CMK (cell line): ENCODE measurements at places on chromosomes 6 and 20.

DNA sequence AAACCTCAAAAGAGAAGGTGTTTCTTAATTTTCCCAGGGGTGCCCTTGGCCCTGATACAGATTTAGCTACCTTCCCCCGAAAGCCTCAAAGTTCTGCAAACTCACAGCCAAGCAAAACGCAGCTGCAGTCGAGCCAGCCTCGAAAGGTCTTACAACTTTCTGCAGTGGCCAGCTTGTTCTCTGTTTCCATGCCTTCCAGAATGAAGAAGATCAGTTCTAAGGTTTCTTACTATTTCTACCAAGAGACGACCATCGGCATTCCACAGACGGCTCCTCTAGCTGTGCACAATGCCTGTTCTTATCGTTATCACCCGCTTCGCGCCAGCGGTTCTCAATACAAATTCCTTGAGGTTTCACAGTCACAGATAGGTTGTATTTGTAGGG lies 28.5 kb upstream of the CCR6 start:
- DNase-seq = no peak

DNA sequence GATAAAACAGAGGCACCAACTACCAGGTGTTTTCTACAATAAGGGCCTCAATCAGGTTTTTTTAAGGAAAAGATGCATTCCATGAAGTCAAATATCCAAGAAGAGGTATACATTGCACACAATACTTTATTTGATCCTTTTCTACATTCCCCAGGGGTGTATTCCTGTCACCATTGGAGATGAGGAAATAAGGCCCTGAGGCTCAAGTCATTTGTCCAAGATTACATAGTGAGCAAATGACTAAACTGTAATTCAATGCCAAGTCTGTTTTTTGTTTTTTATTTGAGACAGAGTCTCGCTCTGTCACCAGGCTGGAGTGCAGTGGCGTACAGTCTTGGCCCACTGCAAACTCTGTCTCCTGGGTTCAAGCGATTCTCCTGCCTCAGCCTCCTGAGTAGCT lies 69.2 kb upstream of the CDYL start:
- DNase-seq = no peak

DNA sequence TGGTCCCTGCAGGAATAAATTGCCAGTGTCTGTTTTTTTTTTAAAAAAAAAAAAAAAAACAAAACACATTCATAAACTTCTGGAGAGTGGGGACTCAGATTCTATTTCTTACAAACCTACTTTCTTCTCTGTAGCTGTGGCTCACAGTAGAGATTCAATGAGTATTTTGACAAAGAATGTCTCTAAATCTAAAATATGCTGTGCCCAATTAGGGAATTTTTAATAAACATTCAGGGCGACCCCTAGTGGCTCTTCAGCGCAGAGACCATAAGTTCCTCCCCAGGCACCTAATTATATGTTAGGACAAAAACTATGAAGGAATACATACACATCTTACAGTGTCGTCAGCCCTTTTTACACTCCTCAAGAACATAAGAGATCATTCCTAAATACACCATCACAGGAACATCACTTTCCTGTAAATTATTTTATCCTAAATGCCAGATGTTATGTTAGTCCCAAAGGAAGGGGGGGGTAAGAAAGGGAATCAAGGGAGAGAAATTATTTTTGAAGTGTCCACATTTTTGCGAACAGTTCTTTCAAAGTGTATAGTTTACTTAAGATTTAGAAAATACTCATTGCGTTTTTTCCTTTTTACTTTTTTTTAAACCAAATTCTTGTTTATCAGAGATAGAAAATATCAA lies 21.8 kb upstream of the NAA20 start:
- no peak for DNase-seq

DNA sequence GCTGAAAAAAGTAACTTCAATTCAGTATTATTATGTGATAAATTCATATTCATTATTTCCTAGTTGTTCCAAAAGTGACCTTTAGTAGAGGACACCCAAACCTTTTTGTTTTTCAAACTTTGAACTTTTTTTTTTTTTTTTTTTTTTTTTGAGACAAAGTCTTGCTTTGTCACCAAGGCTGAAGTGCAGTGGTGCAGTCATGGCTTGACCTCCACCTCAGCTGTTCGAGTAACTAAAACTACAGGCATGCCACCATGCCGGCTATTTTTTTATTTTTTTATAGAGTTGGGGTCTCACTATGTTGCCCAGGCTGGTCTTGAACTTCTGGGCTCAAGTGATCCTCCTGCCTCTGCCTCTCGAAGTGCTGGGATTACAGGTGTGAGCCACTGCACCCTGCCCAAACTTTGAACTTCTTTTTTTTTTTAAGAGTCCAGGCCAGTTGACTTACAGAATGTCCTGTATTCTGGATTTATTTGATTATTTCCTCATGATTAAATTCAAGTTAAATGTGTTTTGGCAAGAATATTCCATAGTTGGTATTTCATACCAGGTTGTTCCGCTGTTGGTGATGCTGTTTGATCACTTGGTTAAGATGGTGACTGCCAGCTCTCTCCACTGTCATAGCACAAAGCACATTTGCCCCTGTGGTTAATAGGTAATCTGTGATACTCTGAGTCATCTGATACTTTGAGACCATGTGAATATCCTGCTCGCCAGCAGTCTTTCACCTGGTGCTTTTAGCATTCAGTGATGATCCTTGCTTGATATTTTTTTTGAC lies 48.0 kb downstream of the VAPB start:
- DNase-seq = no peak

DNA sequence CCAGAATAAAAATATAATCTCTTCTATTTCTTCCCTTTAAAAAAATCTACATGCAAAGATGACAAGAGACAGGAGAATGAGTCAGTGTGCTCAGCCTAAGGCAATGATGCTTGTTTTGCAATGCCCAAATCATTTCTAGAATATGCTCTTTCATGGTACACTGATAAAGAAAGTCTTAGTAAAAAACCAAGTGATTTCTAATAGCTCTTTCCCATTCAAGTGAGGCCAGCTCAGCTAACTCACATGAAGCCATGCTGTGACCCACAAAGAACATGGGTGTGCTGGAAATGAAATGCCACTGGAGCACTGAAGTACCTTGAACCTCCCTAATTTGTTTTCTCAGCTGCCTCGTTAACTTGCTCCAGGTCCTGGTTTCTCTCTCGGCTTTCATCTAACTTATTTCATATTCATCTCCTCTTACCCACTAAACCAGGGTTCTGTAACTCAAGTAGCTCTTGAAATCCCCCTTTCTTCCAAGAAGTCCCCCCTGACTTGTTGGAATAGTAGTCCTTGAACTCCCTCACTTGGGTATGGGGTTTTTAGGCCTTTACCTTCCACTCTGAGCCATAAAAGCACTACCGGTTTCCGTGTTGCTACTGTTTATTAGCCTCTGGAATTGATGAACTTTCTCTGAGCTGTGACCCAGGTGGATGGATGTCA lies 92.7 kb downstream of the IRF4 start:
- no peak for DNase-seq

GRCh38 chr6:11058406-11058805 lies 14.3 kb upstream of the ELOVL2 start:
- no peak for DNase-seq

GRCh38 chr6:166814390-166814789 lies 142.0 kb downstream of the RNASET2 start:
- no peak for DNase-seq

DNA sequence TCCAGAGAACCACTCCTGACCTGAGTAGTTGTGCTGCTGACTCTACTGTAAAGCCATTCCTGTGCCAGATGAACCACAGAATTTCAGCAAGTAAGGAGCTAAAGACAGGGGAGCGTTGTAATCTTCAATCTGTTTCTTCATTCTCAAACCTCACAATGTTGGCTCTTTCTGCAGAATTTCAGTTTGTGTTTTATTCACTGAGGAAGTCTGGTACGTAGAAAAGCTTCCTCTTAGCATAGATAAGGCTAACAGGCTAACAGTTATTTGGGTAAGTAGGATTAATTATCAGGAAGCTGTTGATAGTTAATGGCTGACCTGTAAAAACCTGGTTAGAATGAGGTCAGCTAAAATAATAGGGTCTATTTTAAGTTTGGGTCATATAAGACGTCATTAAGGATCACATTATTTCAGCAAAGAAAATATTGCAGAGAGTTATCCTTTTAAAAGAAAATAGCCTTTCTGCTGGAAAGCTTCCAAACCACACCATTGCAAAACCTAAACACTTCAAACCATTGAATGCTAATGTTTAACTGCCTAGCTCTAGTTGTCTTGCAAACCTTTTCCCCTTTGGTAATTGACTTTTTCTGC lies 14.1 kb upstream of the TENT5A start:
- no peak for DNase-seq

GRCh38 chr6:40322336-40322735 lies 264.8 kb downstream of the LRFN2 start:
- DNase-seq = no peak

- no peak for DNase-seq
Measured at GRCh38 chr6:37774028-37774680, 45.4 kb upstream of the ZFAND3 start.

GRCh38 chr6:12911427-12911826 lies 194.9 kb downstream of the PHACTR1 start:
- no peak for DNase-seq

GRCh38 chr6:141107591-141108160 lies 1025.0 kb upstream of the GJE1 start:
- no peak for DNase-seq

GRCh38 chr6:43499028-43499815 lies 10.9 kb downstream of the LRRC73 start:
- no peak for DNase-seq

DNA sequence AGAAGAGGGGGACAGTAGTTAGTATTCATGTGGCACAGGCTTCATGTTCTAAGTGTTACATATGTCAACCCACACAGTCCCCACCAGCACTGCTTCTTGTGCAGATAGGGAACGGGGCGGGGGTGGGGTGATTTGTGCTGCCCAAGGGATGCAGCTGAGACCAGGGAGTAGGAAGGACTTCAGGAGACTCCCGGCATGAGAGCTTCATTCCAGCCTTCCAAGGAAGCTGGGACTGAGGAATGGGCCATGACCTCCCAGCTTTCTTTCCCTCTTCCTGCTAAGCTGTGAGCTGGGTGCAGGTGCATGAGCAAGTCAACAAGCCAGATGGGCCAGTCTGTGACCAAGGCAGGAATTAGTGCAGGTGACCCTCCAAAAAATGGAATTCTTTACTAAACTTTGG lies 9.2 kb downstream of the BEND3 start:
- DNase-seq = no peak

GRCh38 chr6:1774226-1774915 lies 164.7 kb downstream of the FOXC1 start:
- DNase-seq = no peak

GRCh38 chr20:25496968-25497401 lies 88.3 kb downstream of the NINL start:
- DNase-seq = no peak

DNA sequence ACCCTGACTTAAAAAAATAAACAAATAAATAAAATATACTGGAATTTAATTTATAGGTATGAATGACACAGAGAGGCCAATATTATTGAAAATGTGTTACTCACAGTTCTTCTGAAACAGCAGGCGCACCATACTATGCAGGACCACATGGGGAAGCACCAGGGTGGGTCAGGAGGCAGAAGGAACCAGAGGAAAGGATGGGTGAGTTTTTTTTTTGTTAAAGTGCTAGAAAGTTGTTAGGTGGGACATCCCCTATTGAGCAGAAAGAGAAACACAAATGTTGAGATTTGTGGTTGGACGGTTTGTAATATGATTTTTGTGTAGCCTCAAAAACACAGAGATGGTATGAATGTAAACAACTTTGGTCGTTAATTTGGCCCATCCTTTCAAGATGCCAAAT lies 26.0 kb downstream of the PTPRA start:
- DNase-seq = no peak

DNA sequence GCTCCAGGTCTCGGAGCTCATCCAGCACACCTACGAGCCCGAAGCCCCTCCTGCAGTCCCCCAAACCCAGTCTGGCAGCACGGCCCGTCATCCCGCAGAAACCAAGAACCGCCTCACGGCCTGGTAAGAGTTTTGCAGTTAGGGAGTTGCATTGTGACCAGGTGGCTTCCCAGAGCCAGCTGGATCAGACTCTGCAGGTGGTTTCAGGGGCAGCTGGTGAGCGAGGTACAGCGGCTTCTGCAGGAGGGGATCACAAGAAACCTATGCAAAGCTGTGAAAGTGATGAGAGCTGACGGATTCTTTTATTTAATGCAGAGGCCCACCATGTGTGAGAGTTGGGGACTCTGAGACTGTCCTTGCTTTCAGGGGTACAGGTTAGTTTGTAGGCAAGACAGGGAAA lies 45.9 kb upstream of the SCGN start:
- DNase-seq = no peak

DNA sequence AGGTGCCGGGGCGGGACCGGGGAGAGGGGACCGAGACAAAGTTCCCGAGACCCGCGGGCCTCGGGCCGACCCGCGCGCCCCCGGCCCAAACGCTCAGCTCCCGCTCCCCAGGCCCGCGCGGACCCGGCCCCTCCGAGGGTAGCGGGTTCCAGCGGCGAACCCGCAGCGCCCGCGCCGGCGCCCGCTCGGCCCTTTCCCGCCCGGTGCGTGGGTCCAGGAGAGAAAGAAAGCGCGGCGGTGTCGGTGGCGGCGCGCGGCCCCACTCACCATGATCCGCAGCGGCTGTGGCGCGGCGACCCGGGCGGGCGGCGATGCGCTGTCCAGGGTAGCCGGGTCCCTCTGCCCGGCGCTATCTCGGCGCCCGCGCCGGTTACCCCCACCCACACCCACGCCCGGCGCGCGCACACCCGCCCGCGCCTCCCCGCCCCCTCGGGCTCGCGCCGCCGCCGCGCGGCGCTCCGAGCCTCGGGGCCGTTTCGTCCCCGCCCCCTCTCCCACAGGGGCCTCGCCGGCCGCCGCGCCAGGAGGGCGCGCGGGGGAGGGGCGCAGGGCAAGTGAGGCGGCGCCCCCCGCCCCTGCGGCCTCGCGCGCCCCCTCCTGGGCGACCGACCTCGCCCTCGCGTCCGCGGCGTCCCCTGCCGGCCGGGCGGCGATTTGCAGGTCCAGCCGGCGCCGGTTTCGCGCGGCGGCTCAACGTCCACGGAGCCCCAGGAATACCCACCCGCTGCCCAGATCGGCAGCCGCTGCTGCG lies at the start of gene ELOVL2:
ELOVL2 (minus strand) TSS at position 345 of the 751 bp plus-strand sequence; CDS start at position 270, 75 bp downstream.
- peak; percentile 35 for DNase-seq

GRCh38 chr20:32970973-32971300 lies 33.3 kb downstream of the SUN5 start:
- no peak for DNase-seq

GRCh38 chr6:157732007-157732406 lies 91.0 kb upstream of the SNX9 start:
- no peak for DNase-seq

DNA sequence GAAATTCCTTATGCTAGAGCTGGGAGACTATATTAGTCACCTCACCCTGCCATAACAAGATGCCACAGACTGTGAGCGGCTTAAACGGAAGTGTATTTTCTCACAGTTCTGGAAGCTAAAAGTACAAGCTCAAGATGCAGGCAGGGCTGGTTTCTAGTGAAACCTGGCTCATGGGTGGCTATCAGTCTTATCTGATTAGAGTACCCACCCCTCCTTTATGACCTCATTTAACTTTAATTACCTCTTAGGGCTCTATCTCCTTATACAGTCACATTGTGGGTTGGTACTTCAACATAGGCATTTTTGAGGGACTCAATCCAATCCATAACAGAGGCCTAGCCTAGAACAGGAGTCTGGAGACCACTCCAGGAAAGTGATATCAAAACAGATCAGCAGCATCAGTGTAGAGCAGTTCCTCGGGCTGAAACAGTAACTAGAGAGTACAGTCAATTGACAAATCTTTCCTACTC lies 2.3 kb upstream of the SNRNP48 start:
- DNase-seq = no peak

GRCh38 chr6:72865467-72865866 lies 243.6 kb downstream of the KCNQ5 start:
- DNase-seq = no peak
